Stimulated activated CD8-positive, alpha-beta memory T cell treated with anti-CD3 and anti-CD28 coated beads, Interleukin-2, amount 100 ng/mL, for 1 hour (primary cell): ENCODE measurements at places on chromosomes 7 and 10.

GRCh38 chr10:20142311-20142710 is 326.1 kb downstream of the PLXDC2 start:
- DNase-seq, result no peak

GRCh38 chr7:20581956-20582355 is 33.5 kb upstream of the ABCB5 start:
- no peak for DNase-seq

DNA sequence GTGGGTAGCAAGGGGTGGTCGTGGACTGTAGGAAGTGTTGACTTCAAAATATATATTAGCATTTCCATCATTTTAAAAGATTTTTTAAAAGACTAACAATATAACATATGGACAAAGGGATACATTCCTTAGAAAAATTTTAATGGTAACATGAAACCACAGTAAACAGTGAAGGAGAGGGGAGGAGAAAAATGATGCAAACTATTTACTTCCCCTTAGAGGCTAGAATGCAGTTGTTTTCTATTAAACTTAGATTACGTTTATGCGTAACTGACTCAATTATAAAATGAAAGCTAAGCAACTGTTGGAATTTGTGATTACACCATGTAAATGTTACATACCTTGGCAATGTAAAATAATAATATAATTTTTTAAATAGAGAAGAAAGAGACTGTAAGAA is 41.3 kb downstream of the CALD1 start:
- no peak for DNase-seq

DNA sequence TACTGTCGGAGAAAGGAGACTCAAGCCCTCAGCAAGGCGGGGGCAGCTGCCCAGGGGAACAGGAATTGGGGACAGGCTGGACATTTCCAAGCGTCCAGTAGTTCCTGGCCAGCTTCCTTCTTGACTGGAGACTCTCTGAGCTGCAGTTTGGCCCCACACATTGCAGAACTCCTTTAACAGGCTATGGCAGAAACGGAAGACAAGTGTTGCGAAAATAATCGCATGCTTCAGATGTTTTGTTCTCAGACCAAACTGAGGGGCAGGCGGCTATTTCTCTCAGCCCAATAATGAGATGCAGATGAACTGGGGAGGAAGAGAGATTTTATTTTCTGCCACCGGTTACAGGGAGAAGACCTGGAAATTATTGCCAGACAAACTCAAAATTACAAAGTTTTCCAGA is 88.0 kb upstream of the PFKP start:
- DNase-seq, result no peak

GRCh38 chr10:14383266-14383665 is 52.5 kb upstream of the FRMD4A start:
- DNase-seq, result no peak

GRCh38 chr10:51447119-51447518 is 252.3 kb downstream of the CSTF2T start:
- DNase-seq, result no peak

DNA sequence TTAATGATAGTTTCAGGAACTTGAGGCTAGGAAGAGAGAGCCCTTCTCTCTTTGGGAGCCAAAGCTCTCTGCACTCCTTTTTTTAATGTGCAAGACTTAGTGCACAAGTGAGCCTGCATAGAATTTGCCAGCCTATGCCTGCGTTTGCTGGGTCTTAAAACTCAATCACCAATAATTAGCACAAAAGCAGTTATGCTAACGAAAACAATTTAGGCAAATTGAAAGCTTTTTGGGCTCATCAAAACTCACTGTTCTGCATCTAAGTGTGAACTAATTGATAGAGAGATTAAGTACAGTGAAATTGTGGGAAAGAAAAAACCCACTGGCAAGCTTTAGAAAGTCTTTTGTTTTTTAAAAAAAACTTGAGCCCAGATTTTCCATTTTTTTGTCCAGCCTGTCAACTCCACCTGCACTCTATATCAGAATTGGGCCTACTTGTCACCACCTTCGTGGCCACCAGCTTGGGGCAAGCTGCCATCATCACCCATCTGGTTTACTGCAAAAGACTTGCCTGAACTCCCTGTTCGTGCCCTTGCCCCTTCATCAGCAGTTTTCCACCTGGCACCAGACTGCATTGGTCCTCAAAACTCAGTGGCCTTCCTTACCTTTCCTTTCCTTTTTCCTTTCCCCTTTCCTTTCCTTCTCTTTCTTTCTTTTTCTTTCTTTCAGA is 37.8 kb downstream of the CRHR2 start:
- no peak for DNase-seq

DNA sequence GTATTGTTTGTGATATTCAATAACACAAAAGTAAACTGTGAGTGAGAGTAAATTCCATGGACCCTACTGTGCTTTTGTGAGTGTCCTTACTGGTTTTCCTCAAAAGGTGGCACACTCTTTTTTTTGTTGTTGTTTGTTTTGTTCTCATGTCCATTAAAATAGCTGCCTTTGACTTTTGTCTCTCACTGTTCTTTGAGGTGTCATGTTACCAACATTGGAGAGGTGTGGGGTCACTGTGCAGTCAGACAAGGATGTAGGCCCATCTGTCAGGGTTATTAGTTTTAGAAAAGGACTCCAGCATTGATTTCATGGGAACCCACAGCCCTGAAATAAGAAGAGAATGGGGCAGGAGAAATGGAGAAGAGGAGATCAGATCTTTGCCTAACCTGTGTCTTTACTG is 383.1 kb downstream of the SORCS3 start:
- DNase-seq, result no peak

GRCh38 chr7:29806995-29807841 is 910 bp downstream of the WIPF3 start:
- no peak for DNase-seq

GRCh38 chr10:111246814-111247452 is 170.1 kb downstream of the ADRA2A start:
- DNase-seq, result no peak

- no peak for DNase-seq
Measured at GRCh38 chr7:66904063-66904593, 16.9 kb upstream of the TMEM248 start.

- no peak for DNase-seq
Measured at GRCh38 chr10:72276421-72277339, 3.0 kb downstream of the DDIT4 start.

DNA sequence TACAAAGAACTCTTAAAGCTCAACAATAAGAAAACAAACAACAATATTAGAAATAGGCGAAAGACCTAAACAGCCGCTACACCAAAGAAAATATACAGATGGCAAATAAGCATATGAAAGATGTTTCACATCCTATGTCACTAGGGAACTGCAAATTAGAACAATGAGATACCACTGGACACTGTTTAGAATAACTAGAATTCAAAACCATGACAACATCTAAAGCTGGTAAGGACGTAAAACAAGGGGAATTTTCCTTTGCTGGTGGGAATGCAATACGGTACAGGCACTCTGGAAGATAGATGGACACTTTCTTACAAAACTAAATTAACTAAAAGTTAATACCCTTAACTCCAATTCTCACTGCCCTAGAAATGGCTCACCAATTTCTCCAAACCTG is 44.5 kb downstream of the THSD7A start:
- no peak for DNase-seq

- no peak for DNase-seq
Measured at GRCh38 chr7:126440542-126440941, 812.2 kb downstream of the GRM8 start.

DNA sequence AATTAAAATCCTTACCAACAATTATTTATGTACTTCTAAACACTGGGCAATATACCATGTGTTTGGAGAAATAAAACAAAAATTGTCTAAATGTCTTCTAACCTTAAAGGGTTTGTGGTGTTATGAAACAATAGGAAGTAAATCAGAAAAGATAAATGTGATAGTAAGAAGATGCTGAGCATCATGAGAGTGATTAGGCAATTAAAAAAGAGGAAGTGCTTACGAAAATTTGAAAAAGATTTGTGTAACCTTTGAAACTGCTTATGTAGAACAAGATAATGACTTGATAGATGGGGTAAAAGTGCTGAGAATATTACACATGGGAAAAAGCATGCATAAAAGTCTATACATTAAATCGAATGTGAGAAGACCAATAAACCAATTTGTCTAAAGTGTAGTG is 573.4 kb upstream of the CNTNAP2 start:
- DNase-seq, result no peak

GRCh38 chr10:58065529-58065815 is 202.2 kb downstream of the IPMK start:
- DNase-seq, result no peak

DNA sequence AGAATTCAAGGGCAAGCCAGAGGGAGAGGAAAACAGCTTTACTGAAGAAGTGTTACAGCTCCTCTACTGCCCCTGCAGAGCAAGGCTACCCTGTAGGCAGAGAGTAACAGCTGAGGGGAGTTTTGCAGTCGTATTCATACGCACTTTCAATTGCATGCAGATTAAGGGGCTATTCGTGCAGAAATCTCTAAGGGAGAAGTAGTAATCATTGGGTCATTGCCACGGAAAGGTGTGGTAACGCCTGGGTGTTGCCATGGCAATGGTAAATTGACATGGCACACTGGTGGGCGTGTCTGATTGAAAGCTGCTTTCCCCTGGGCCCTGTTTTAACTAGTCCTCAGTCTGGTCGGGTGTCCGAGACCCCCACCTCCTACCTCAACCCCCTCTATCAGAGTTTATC is 227.2 kb downstream of the NSUN6 start:
- no peak for DNase-seq
